Activated naive CD8-positive, alpha-beta T cell treated with anti-CD3 and anti-CD28 coated beads, Interleukin-2, amount 50 U/mL, for 24 hours (primary cell): ENCODE measurements at places on chromosomes 7 and 10.

DNA sequence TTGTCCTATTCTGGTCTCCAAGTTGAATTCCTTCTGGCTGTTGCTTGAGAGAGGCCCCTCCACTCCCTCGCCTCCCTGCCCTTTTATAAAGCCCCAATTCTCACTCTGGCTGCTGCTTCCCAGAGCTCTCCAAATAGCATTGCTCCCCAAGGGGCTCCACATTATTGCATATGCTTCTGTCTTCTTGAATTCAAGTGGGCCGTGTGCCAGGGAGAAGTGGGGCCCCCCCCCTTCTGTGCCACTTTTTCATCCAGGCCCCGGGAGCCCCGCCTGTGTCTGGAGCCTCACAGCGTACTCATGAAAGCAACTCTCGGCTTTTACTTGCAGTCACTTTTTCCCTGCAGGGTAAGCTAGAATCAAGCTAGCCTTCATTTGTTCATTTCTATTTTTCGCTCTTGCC, 265.1 kb downstream of the CCSER2 start:
- no peak for DNase-seq

DNA sequence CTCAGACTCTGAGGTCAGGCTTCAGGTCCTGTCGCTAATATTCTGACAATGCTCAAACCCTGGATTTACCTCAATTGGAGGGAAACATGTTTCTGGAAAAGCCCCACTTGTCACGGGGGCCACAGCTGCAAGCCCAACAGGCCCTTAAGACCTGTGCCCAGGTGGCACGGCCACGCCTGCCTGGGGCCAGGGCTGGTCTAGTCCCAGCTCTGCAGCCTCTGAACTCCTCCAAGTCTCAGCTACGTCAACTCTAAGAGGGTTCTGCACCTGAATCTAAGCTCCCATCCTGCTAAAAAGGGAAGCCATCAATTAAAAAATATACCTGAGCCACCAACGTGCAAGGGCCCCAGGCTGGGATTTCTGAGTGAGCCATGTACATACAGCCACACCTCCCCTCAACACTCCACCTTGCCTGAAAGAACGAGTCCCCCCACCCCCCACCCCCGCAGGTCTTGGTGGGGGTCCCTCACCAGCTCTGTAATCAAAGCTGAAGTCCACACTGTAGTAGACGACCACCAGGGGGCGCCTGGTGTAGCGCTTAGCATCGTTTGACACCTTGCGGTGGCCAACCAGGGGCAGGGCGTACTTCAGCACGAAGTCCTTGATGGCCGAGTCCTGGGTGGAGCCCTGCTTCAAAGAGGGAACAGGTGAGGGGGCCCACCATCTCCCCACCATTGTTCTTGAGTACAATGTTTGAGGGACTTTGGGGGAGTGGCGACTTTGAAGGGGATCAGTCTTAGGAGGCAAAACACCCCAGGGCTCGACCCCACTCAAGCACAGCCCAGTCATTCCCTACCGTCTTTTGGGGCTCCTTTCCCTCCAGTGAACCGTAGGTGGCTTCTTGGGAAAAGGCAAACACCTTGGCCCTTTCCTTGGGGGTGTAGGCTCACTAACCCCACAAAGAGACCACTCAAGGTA, 22.6 kb downstream of the PDIA4 start:
- DNase-seq: peak; percentile 86

DNA sequence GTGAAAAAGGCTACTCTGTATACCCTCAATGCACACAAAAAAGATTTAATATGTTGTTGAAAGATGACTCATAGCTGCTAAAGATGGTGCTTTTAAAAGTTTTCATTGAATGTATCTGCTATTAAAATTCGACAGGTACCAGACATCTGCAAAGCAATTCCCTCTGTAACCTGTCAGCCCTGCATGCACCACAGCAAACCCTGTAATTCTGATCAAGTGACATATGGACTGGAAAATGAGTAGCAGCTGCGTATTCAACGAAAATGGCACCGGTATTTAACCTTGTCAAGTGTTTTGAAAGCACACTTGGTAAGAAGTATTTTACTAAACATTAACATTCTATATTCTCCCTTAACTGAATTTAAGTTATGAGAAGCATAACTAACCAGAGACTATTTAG, 58.2 kb upstream of the PTPRN2 start:
- no peak for DNase-seq

GRCh38 chr7:77904252-77904651, 105.7 kb downstream of the PHTF2 start:
- no peak for DNase-seq

- DNase-seq: no peak
Observed at GRCh38 chr10:95425592-95426465, 135.0 kb upstream of the PDLIM1 start.

GRCh38 chr7:83468251-83468739, 180.6 kb downstream of the SEMA3E start:
- DNase-seq: no peak

DNA sequence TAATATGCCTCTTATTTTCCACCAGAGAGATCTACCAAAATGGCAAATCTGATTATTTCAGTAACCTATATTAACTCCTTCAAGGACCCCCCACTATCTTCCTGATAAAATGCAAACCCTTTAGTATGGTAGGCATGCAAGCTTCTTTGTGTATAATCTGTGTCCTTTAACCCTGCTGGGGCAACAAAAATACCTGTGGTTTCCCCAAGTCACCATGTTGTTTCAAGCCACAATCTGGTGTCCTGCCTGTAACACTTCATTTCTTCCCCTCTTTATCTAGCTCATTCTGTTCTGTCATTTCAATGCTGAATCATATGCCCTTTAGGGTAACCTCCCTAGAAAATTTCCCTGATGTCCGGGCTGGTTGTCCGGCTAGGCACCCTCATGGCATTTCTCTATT, 5.3 kb downstream of the CALCR start:
- DNase-seq: no peak

DNA sequence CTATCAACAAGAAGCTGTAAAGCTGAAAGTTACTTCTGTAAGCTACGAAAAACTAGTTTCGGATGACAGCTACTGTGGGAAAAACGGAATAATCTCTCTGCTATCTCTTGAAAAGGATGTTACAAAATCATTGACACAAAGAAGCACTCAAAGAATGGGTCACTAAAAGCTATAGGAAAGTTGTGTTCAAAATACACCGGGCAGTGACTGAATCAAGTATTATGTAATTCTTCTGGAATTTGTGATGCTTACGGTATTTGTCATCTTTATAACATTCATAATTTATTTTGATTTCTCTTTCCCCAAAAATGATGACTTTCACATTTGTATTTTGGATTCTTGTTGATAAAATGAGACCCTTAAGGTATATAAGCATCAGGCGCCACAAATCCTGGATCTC, 112.1 kb upstream of the KLF6 start:
- no peak for DNase-seq

- no peak for DNase-seq
Observed at GRCh38 chr7:157410831-157411556, 74.2 kb downstream of the DNAJB6 start.

DNA sequence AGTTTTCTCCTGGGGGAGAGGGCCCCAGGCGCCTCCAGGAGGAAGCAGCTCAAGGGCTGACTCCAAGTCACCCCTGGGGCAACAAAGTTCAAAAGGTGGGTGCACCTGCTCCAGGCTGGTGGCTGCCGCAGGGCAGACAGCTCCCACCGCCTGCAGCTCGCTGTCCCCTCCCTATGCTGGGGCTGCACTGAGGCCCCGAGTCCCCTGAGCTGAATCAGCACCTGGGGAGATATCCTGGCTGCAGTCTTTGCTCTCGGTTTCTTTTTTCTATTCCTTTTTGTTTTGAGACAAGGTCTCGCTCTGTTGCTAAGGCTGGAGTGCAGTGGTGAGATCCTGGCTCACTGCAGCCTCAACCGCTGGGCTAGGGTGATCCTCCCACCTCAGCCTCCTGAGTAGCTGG, 183.4 kb downstream of the DNAJB6 start:
- no peak for DNase-seq

DNA sequence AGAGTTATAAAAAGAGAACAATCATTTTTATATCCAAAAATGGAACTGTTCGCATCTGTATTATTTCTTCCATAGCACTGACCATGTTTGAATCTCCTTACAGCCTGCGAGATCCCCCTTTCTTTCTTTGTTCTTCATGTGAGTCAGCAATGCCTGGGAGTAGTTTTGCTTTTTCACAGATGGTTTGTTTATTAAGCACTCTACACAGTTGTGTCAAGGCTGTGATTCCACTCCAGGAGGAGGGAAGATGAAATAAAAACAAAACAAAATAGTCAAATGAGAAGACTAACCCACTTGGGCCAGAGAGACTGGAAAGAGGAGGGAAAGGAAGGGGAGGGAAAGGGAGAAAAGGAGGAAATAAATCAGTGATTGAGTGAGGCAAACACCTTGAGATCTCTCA, 7.8 kb downstream of the LIPF start:
- no peak for DNase-seq

- DNase-seq: no peak
Observed at GRCh38 chr10:128573281-128573845, 447.1 kb upstream of the MKI67 start.

DNA sequence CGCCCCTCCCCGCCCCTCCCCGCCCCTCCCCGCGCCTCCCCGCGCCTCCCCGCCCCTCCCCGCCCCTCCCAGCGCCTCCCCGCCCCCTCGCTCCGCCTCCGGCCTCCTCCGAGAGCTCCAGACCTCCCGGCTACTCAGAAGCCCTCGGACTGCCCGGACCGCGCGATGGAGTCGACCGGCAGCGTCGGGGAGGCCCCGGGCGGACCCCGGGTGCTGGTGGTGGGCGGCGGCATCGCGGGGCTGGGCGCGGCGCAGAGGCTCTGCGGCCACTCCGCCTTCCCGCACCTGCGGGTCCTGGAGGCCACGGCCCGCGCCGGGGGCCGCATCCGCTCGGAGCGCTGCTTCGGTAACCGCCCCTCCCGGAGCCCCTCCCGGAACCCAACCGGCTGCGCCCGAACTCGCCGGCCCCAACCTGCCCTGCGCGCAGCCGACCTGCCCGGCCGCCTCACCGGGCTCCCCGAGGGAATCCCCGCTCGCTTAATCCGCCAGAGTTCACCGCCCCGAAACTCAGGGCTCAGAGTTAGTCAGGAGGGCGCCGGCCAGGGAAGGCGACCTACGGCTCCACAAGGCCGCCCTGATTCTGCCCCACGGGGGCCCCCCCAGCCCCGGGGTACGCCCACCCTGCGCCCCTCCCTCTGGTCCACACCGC, at the start of gene PAOX:
Gene PAOX, plus strand, starts transcription at position 111 of the 649 bp plus-strand sequence. Its CDS starts 55 bp downstream, at position 166.
- peak; percentile 70 for DNase-seq

GRCh38 chr10:88979153-88979562, 11.4 kb upstream of the FAS start:
- no peak for DNase-seq

GRCh38 chr10:29849126-29849833, 210.1 kb downstream of the JCAD start:
- DNase-seq: no peak
